Activated CD8-positive, alpha-beta memory T cell treated with anti-CD3 and anti-CD28 coated beads, Interleukin-2, amount 50 U/mL, for 48 hours (primary cell): ENCODE measurements at places on chromosomes 4 and X.

DNA sequence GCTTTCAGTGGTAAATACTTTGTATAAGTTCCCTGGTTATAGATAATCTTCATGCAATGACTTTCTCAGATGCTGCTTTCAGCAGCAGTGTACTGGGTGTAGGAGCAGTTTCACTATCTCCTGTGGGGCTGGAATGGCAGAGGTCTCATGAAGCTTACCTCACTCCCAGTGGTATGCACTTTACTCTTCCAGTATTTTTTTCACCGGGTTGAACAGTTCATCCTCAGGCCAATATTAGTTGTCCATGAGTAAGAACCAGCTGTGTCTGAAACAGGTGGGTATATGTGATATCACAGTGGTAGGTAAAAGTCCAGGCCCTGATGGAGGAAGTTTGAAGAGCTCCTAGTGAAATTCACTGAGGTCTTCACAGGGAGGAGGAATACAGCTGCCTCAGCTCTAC lies 351.5 kb upstream of the EMCN start:
- no peak for DNase-seq

- no peak for DNase-seq
Measured at GRCh38 chr4:80454556-80454955, 119.0 kb downstream of the CFAP299 start.

- DNase-seq = no peak
Measured at GRCh38 chrX:134543288-134543687, 83.3 kb downstream of the HPRT1 start.

GRCh38 chrX:132614297-132614696 lies 125.5 kb upstream of the MBNL3 start:
- no peak for DNase-seq

- no peak for DNase-seq
Measured at GRCh38 chr4:57640391-57641100, 530.4 kb upstream of the IGFBP7 start.

- no peak for DNase-seq
Measured at GRCh38 chrX:120125444-120125843, 9.7 kb upstream of the RHOXF1 start.

GRCh38 chr4:123603165-123603564 lies 206.6 kb downstream of the SPRY1 start:
- DNase-seq = no peak

DNA sequence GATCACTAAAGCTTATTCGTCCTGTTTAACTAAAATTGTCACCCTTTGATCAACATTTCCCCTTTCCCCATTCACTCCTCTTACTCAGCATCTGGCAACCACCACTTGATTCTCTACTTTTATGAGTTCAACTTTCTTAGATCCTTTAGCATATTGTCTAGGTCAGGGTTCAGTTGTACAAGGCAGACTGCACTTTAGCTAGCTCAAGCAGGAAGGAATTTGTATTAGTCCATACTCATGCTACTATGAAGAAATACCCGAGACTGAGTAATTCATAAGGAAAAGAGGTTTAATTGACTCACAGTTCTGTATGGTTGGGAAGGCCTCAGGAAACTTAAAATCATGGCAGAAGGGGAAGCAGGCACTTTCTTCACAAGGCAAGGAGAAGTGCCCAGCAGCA lies 44.3 kb downstream of the TASL start:
- no peak for DNase-seq

DNA sequence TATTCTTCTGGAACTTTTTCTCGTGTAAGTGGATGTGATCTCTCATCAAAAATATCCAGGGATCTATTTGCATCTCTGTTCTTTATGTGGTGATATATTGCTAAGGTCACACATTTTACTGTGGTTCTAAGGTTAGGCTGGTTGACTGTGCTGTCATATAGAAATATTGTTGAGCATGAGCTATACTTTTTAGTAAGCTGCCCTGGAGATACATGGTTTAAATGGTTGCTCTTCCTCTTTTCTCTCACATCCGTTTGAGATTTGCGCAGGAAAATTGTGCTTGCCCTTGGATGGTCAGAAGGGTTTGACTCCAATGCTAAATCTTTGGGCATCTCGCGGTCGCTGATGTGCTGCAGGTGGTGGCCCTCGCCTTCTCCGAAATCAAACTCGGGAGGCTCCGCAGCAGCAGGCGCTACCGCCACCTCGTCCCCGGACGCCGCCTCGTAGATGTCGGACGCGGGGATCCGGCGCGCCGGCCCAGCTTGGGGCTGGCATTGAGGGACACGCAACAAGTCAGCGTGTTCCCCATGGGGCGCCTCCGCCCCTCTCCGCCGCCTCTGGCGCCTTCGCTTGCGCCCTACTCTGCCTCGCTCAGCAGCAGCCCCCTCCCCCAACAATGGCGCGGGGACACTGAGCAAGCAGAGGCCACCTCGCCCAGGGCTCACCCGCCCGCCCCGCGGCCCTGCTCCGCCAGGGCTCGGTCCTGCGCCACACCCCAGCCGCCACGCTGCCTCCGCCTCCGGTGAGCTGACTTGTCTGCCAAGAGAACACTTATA lies 154.5 kb downstream of the MSN start:
- peak; percentile 60 for DNase-seq

DNA sequence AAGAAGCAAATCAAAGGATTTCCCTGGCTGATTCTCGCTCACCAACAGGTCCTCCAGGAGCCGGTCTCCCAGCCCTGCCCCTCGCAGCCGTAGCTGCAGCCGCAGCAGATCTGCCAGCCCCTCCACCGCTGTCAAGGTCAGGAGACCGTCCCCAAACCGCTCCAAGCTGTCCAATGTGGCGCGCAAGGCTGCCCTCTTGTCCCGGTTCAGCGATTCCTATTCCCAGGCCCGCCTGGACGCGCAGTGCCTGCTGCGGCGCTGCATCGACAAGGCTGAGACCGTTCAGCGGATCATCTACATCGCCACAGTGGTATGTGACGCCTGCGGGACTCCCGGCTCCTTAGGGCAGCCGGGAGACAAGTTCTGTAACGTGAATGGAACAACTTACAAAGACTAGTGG lies 25.6 kb downstream of the SPATA18 start:
- no peak for DNase-seq

DNA sequence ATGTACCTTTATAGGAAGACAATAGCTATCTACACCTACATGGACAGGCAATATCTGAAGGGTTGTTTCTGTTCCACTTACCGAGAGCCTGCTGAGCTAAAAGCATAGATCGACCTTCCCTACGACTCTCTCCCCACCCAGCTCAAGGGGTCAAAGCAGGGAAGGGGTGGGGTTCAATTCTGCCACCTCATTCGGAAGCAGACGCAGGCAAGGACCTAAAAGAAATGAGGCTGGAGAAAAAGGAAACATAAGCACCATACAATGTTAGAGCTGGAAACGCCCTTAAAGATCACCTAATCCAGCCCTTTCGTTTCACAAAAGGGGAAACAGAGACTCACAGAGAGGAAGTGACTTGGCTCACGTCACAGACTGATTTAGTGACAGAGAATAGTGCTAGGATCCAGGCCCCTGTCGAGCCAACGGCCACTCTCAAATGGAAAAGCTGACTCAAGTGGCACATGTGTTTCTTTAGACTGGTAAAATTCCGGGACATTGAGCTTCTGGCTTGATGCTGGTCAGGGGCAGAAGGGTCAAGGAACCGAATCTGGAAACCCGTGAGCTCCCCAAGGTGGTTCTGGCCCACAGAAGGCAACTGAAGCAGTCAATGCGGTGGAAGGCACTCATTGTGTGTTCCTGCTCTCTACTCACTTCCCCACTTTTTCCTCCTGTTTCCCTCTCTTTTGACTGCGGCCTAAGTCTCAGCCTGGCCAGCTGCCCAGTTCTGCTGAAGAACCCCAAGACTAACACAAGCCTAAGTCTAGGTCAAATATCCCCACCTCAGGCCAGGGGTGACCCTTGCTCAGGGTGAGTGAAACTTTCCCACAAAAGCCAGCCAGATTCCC lies 7.5 kb downstream of the SEPTIN6 start:
- DNase-seq = no peak

GRCh38 chr4:173763389-173763788 lies 233.4 kb upstream of the HAND2 start:
- DNase-seq = no peak
